ENCODE measurements at places on chromosomes 6 and 20. TPM values are rescaled to one million over a fixed set of nuclear protein-coding genes. Genes with fewer than 3 reads are reported as not detected.

DNA sequence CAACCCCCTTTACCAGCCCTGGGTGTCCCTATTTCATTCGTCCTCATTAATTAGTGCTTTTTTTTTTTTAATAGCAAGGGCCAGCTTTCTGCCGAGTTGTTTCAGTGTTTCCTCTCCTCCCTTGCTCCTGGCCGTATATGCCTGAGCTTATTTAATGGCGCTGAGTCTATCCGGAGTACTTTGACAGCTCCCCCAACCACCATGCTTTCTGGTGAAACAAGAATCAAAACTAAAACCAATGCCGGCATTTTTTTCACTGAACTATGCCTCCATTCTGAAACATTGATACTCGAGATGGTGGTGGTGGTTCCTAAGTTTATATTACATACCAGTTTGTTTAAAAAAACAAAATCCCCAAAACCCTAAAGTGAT lies 1.2 kb downstream of the DCBLD1 start:
- DNase-seq = no peak
- H3K4me3 ChIP-seq = peak overlapping the region; percentile 77
- H3K27ac ChIP-seq = peak overlapping the region; percentile 67
- no peaks in the 10 kb centered on the region for H3K36me3 ChIP-seq
- no peaks in the 10 kb centered on the region for H3K27me3 ChIP-seq

DNA sequence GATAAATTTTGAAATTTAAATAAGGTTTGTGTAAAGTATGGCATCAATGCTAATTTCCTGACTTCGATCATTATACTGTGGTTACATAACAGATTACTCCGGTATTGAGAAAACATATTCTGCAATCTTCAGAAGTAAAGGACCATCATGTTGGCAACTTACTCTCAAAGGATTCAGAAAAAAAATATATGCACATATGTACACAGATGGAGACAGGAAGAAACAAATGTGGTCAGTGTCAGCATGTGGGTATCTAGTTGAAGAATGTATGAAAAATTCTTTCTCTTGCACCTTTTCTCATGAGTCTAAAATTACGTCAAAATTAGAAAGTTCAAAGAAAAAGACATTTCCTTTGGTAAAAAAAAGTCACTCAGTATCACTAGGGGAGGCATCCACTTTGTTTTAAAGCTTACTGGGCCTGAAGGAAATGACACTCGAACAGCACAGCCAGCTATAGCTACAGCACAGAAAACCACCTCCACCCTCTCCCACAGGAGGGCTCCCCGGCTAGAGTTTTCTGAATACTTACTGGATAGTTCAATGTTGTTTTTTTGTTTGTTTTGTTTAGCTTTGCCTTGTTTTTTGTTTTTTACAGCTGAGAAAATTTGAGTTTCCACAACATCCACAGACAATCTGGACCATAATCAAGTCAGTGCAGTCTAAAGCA lies 317.2 kb upstream of the AGPAT4 start:
- no peak for DNase-seq
- no peaks in the 10 kb centered on the region for H3K36me3 ChIP-seq
- H3K27ac ChIP-seq = no peak overlapping the region
- no peaks in the 10 kb centered on the region for H3K27me3 ChIP-seq
- H3K4me3 ChIP-seq = no peak overlapping the region

DNA sequence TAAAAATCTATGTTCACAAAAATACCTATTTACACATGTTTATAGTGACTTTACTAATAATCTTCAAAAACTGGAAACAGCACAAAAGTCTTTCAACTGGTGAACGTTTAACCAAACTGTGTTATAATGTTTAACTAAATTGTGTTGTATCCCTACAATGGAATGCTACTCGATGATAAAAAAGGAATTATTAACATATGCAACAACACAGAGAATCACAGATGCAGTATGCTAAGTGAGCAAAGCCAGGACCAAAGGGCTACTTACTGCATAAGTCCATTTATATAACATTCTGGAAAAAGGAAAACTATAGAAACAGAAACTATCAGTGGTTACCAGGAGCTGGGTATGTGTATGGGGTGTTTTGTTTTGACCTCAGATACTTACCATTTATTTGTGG lies 602.2 kb upstream of the BTBD3 start:
- H3K27me3 ChIP-seq = no peaks in the 10 kb centered on the region
- H3K36me3 ChIP-seq = no peaks in the 10 kb centered on the region
- no peaks in the 10 kb centered on the region for H3K4me1 ChIP-seq
- H3K4me3 ChIP-seq = no peak overlapping the region

DNA sequence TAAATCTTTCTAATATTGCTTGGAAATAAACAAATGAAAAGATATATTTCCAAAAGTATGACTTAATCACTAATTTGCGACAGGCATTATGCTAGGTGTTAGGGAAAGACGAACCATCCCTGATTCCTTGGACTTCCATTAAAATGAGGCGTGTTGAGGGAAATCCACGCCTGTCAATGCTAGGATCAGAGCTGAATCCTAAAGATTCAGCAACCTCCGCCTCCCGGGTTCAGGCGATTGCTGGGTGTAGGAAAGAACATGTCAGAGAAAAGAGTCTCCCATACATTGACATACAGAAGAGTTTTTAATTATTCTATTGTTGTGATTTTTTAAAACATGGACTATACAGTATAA lies 16.8 kb upstream of the PRSS16 start:
- no peaks in the 10 kb centered on the region for H3K27me3 ChIP-seq
- no peaks in the 10 kb centered on the region for H3K4me1 ChIP-seq
- no peak overlapping the region for H3K4me3 ChIP-seq
- DNase-seq = no peak
- H3K36me3 ChIP-seq = no peaks in the 10 kb centered on the region

GRCh38 chr6:8844968-8845367 lies 409.6 kb upstream of the SLC35B3 start:
- H3K4me3 ChIP-seq = no peak overlapping the region
- H3K27me3 ChIP-seq = no peaks in the 10 kb centered on the region
- H3K27ac ChIP-seq = no peak overlapping the region

DNA sequence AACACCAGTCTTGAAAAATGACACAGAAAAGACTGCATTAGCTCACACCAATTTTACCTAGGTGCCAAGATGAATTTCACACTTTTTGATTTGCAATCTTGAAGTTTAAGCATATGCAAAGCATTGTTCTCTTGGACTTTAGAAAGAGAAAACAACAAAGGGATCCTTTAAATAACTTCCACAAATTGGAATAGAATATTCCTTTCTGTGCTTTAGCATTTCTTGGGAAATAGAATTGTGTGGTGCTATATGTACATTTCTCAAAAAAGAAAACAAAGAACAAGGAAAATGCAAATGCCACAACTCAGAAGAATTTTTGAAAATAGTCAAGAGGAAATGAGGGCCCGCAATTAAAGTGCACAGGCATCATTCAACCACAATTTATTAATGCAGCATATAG lies 17.0 kb downstream of the HTR1B start:
- H3K27me3 ChIP-seq = no peaks in the 10 kb centered on the region
- H3K4me1 ChIP-seq = no peaks in the 10 kb centered on the region
- H3K36me3 ChIP-seq = no peaks in the 10 kb centered on the region
- DNase-seq = no peak
- H3K4me3 ChIP-seq = no peak overlapping the region
- H3K27ac ChIP-seq = no peak overlapping the region

- no peaks in the 10 kb centered on the region for H3K4me1 ChIP-seq
- DNase-seq = peak; percentile 69
- no peaks in the 10 kb centered on the region for H3K27me3 ChIP-seq
- H3K36me3 ChIP-seq = no peaks in the 10 kb centered on the region
- H3K27ac ChIP-seq = no peak overlapping the region
- no peak overlapping the region for H3K4me3 ChIP-seq
Measured at GRCh38 chr6:122381494-122382265, 17.8 kb upstream of the HSF2 start.

- no peak overlapping the region for H3K4me3 ChIP-seq
- peaks cover 22% of the 10 kb centered on the region for H3K4me1 ChIP-seq
- H3K27me3 ChIP-seq = no peaks in the 10 kb centered on the region
- DNase-seq = no peak
- no peak overlapping the region for H3K27ac ChIP-seq
- no peaks in the 10 kb centered on the region for H3K36me3 ChIP-seq
Measured at GRCh38 chr6:168641446-168641845, 200.5 kb downstream of the SMOC2 start.

DNA sequence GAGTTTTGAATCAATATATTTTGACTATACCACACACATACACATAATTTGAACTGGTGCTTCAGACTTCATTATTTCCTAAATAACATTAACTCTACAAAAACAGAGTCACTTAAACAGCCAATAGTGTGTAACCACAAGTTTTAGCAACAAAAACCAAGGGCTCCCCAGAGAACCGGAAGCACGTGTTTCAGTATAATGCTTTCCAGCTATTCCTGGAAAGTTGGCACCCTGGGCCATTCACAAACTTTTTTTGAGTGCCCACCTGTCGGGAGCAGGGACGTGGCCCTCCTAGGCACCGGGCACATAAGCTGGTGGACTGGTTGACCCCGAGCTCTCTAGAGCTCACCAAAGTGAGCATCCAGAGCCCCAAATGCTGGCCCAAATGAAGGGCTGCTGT lies 1.9 kb upstream of the SLC35D3 start:
- no peaks in the 10 kb centered on the region for H3K27me3 ChIP-seq
- H3K4me3 ChIP-seq = no peak overlapping the region

DNA sequence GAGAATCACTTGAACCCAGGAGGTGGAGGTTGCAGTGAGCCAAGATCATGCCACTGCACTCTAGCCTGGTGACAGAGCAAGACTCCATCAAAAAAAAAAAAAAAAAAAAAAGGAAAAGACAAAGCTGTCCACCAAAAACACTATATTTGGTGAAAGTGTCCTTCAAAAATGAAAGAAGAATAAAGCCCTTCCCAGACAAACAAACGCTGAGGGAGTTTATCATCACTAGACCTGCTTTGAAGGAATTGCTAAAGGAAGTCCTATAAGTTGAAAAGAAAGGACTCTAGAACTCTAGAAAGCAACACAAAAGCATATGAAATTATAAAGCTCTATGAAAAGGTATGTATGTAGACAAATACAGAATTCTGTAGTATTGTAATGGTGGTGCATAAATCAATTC lies 98.8 kb downstream of the SEL1L2 start:
- no peaks in the 10 kb centered on the region for H3K27me3 ChIP-seq
- DNase-seq = no peak
- H3K4me1 ChIP-seq = no peaks in the 10 kb centered on the region

GRCh38 chr20:3739054-3739925 lies 6.8 kb downstream of the HSPA12B start:
- no peak overlapping the region for H3K27ac ChIP-seq
- peaks cover 2% of the 10 kb centered on the region for H3K4me1 ChIP-seq
- no peaks in the 10 kb centered on the region for H3K36me3 ChIP-seq
- no peaks in the 10 kb centered on the region for H3K27me3 ChIP-seq

DNA sequence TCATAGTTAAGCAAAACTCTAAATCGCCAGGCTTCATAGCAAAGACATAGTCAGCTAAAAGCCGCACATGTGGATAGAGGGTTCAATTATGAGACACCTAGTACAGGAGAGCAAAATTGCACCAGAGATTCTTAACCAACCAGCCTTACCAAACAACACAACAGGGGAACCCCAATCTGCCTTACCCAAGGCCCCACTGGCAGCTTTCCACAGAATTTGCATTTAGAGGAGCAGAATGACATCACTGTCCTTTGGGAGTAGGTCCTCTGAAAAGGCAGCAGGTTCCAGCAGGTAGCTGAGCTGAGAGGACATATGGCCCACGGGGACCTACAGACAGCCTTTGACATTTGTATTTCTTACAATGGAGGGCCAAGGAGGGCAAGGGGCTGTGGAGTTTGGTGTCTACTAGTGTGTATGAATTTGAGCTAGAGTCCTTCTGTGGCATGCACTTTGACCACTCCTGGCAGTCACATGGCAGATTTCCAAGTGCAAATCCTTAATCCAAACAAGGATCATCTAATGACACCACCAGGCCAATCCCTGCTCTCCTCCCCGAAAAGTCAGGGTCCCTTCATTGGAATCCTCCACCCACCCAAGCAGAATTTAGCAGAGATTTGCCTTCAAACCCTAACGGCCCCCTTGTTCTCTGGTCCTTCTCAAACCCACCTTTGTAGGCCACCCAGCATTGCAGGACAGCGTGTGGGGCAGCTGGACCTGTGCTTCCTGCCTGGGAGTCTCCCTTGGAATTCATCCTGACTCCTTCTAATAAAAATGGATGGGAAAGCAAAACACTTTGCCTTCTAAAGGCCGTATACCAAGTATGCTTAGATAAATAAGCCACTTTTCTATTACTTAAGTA lies 171.2 kb upstream of the SUPT3H start:
- no peaks in the 10 kb centered on the region for H3K36me3 ChIP-seq
- no peak overlapping the region for H3K27ac ChIP-seq
- no peak overlapping the region for H3K4me3 ChIP-seq
- H3K4me1 ChIP-seq = peaks cover 4% of the 10 kb centered on the region
- DNase-seq = no peak
- H3K27me3 ChIP-seq = no peaks in the 10 kb centered on the region

- no peak overlapping the region for H3K4me3 ChIP-seq
- DNase-seq = no peak
- H3K27ac ChIP-seq = no peak overlapping the region
- H3K27me3 ChIP-seq = no peaks in the 10 kb centered on the region
- no peaks in the 10 kb centered on the region for H3K36me3 ChIP-seq
Measured at GRCh38 chr6:53646606-53647005, 18.9 kb downstream of the KLHL31 start.

Gene SYCP2L
- total RNA-seq = 0.83 TPM

Gene MCM3
- total RNA-seq = 29.0 TPM

Gene SPATS1
- total RNA-seq = 0.28 TPM

Gene TRIM39
- total RNA-seq = 13.2 TPM

Gene FAM83C
- not detected for total RNA-seq

Gene GABRR1
- total RNA-seq = not detected

Gene RREB1
- total RNA-seq = 62.8 TPM

Gene NDRG3
- 24.1 TPM for total RNA-seq

Measured in ovary (tissue), 10 donors.